Inflammatory macrophage (primary cell): ENCODE measurements at places on chromosomes 12 and 14.
A peak's percentile ranks its signal among the peaks of the same experiment; 100 is the strongest.

GRCh38 chr12:75970310-75970709, 61.3 kb downstream of the PHLDA1 start:
- no peak for DNase-seq

- DNase-seq = no peak
These were observed 189.7 kb downstream of the EPS8 start for GRCh38 chr12:15599266-15600037.

GRCh38 chr12:43148691-43149090, 403.3 kb downstream of the ADAMTS20 start:
- DNase-seq = no peak

GRCh38 chr14:26282578-26282977, 315.3 kb downstream of the NOVA1 start:
- DNase-seq = no peak

GRCh38 chr14:97178781-97179180, 381.6 kb downstream of the VRK1 start:
- no peak for DNase-seq

DNA sequence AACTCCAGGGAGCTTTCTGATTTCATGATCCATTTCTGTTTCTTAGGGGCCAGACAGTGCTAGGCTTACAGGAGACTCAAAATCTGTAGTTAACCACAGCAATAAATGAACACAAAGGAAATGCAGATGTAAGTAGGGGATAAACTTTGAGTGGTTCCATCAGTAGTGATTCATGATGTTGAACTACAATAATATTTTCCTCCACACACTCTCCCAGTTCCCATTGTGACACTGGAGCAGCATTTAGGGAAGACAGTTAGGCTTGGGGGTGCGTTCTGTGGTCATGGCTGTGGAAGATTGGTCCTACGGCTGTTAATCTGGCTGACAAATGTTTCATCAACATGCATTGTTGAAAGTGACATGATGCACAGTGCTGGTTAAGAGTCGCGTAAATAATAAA, 66.9 kb downstream of the HMGA2 start:
- no peak for DNase-seq

DNA sequence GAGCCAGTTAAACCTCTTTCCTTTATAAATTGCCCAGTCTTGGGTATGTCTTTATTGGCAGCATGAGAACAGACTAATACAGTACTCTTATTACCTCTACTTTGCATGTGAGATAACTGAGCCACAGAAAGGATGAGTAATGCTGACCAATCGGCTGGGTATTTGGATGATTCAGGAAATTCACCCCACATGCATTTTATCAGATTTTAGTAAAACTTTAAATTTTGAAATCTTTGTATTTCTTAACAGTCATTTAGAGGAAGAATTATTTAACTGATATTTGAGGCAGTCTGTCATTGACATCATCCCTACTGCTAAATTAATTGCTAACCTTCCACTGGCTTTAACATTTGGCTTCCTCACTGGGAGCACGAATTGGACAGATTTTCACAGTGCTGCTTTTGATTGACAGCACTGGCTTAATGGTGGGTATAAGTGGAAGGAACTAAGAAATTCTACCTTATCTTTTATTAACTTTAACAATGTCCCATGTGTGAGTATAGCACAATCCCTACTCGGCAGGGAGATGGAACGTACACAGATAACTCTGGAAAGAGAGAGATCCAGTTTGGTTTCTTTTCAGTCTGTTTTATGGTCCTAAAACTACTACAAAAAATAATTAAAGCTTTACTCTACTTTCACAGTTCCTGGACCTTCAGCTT, 261.0 kb downstream of the DACT1 start:
- DNase-seq = no peak

- peak; percentile 10 for DNase-seq
These were observed 265.5 kb downstream of the ZFP36L1 start for GRCh38 chr14:68527329-68527851.

GRCh38 chr12:30698346-30698745, 2.7 kb upstream of the IPO8 start:
- DNase-seq = no peak

DNA sequence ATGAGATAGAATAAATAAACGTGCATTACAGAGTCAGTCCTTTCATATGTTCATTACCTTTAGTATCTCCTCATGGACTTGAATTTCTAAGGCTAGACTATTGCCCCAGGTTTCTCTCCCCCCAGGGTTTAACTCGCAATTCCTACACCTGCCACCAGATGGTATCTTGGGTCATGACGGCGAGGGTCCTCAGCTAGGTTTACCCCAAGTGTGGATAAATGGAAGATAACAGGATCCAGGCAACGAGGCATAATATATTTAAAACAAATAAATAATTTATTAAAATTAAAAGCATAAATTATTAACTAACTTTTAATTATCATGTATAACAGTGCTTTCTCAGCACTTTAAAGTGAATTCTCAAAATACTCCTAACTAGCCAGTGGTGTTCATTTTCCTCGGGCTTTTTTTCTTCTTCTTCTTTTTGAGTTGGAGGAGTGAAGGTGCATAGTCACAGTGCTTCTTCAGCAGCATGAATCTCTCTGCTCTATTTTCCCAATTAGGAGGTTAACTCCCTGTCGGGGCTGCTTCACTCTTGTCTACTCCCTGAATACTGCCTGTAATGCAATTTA, 243.5 kb upstream of the CAND1 start:
- peak; percentile 25 for DNase-seq

- DNase-seq = no peak
These were observed 2.3 kb downstream of the MMP14 start for GRCh38 chr14:22838631-22839041.

DNA sequence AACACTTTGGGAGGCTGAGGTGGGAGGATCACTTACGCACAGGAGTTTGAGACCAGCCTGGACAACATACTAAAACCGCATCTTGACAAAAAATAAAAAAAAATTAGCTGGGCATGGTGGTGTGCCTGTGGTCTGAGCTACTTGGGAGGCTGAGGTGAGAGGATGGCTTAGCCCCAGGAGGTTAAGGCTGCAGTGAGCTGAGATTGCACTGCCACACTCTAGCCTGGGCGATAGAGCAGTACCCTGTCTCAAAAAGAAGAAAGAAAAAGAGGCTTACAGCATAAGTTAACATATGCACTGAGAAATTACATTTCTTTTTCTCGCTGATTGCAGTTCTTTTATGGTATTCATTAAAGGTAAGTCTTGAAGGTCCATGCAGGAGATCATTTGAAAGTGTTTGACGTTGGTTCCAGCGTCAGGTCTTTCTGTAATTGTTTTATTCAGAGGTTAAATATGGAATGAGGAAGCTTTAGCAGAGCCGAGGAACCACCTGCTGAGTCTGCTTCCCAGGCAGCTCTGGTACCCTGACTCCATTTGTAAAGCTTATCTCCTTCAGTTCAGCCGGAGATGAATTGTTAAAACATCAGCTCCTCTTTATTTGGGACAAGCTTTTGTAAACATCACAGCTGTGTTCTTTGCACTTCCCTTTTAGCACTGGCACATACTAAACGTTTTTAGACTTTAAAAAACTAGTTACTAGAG, 18.5 kb downstream of the SFSWAP start:
- DNase-seq = no peak

DNA sequence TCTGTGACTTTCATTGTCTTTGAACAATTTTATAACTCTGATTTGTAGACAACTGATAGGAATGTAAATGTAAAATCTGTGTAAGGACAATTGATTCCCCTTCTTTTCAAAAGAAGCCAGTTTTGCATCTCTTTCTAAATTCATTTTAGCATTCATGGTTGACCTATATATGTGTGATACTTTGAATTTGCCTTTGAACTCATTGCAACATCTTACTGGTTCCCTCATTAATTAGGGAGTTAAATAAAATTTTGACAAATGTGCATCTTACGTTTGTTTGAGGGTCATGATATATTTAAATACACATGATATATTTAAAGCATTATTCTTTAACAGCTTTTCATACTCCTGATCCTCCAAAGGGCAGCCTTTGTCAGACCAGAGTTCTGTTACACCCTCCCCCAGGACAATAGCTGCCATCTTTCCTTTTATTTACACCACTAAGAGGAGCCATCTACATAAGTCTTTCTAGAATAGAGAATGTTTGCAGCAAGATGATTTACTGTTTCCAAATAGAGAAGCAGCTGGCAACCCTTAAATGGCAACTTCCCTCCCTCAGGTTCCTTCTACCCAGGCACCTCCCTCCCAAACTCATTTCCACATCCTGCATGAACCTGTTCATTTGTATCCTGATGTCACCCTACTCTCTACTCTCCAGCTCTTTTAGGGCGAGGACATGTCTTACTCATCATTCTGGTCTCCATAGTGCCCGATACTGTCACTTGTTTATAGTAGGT, 40.2 kb upstream of the APPL2 start:
- DNase-seq = peak; percentile 56

DNA sequence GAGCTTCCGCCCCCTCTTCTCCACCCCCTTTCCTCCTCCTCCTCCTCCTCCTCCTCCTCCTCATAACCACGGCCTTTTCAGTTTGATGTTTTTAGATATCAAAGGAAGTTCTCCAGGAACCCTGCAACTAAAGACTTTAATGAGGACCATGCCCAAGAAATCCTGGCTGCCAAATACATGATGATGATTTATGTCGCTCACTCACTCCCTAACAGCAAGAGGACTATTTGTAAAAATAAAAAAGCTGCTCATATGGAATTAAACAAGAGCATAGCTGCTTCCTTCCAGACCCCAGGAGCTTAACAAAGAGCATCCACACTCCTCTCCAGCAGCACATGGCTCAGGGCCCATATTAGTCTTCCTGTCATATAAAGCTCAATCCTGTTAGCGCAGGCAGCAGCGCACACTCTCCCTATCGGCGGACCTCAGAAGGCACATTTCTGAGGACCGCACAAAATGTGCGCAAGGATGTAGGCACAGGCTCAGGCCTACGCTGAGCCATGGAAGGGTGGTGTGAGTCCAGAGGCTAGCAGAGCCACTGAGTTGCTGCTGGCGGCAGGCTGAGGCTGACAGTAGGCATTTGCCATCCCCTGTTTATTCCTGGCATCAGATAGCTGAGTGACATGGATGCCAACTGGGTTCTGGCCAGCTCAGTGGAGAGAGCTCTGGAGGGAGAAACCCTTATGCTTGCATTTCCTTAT, 232.8 kb downstream of the MSRB3 start:
- no peak for DNase-seq

DNA sequence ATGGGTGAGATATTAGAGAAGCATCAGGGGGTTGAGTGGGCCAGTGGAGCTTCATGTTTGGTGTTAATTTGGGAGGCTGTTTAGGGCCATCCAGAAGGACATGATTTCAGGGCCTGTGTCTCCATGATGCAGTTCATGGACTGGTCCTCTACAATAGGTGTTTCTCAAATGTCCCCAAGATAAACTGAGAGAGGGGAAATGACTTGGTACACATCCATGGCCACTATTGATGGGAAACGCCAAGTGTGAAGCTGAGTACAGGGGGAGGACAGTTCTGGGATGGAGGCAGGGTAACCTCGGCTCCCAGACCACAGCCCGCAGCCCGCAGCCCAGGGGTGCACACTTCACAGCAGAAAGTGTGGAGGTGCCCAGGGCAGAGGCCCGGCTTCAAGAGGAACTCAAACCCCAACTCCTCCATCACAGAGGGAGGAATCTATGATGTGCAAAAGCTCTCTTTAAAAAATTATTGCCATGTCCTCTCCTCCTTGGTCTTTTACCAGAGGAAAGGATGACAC, 33.3 kb downstream of the CACNA2D4 start:
- no peak for DNase-seq

GRCh38 chr14:21768116-21768874, 94.7 kb upstream of the OR4E1 start:
- DNase-seq = no peak

- DNase-seq = peak; percentile 55
These were observed 19.0 kb upstream of the DRAM1 start for GRCh38 chr12:101858361-101858760.

GRCh38 chr12:5429741-5430557, 2.0 kb upstream of the NTF3 start:
- DNase-seq = no peak

- peak; percentile 19 for DNase-seq
These were observed 30.0 kb downstream of the POLE start for GRCh38 chr12:132657004-132657727.

DNA sequence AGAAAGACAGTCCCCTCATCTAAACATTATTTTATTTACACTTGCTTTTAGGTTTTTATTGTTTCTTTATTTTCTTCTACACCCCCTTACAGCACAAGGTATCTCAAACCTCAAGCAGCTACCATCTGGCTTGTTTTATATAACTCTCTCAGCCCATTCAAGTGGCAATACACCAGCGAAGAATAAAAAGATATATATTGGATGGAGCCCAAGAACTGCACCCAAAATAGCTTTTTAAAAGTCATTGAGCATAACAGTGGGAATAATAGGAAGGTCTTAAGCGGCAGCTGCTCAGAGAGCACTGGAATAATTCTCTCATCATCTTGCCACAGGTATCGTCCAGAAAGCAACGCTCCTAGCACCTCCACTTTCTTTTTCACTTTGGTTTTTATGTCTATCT, 322.5 kb downstream of the SYT1 start:
- no peak for DNase-seq

DNA sequence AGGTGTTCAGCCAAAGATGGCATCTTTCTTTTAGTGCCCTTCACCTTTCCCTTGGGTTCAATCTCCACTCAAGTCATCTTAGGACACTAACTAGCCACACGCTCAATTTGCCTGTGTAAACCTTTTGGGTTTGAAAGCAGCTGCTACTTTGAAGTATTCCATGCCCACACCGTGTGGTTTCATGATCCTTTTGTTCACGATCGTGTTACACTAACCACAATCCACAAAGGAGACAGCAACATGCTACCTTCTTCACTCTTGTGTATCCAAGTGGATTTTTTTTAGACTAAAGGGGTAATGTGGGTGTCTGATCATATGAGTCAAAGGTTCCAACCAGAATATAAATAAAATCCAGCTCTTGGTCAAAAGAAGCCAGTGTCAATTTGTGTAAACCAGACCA, 122.7 kb upstream of the FAR2 start:
- DNase-seq = no peak

GRCh38 chr14:75077794-75078193, 8.4 kb downstream of the ZC2HC1C start:
- no peak for DNase-seq

GRCh38 chr12:109618082-109618481, 44.5 kb downstream of the MVK start:
- no peak for DNase-seq

DNA sequence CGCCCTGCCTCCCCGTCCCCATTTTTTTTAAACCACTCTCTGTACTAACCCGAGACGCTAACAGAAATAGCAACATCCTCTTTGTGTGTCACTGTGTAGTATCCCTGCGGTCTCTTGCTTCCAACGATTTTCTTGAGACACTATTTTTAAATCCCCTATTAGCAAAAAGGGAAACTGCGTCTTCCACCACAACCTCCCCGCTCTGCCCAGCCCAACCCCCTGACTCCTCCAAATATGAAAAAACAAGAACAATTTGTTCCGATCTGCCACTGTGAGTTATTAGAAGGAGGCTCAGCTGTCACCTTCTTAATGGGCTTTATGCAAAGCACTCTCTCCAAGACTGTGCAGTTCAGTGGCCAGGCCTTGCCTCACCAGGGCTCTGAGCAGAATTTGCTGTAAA, 76.3 kb downstream of the MAP1LC3B2 start:
- peak; percentile 73 for DNase-seq

GRCh38 chr12:19002216-19002615, 127.3 kb upstream of the PLEKHA5 start:
- DNase-seq = no peak

GRCh38 chr12:44603701-44604100, 272.4 kb downstream of the NELL2 start:
- DNase-seq = no peak
